ENCODE measurements at places on chromosomes 1 and 21.

DNA sequence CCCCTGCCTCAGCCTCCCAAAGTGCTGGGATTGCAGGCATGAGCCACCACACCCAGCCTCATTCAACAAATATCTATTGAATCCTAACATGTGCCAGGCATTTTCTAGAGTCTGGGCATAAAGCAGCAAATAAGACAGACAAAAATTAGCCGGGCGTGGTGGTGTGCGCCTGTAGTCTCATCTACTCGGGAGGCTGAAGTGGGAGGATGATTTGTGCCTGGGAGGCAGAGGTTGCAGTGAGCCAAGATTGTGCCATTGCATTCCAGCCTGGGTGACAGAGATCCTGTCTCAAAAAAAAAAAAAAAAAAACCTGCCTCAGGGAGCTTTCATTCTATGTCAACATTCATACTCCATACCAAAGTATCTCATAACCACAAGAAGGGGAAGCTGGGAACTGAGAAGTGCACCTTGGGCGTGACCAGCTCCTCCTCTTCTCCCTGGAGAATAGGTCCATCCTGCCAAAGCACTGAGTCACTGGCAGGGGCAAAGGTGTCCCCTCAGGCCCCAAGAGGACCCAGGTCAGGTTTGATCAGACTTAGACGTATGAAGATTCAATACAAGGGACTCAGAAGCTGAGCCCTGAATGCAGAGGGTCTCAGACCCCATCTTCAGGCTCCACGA is 36.8 kb upstream of the PPP1R15B start:
- DNase-seq, result no peak

DNA sequence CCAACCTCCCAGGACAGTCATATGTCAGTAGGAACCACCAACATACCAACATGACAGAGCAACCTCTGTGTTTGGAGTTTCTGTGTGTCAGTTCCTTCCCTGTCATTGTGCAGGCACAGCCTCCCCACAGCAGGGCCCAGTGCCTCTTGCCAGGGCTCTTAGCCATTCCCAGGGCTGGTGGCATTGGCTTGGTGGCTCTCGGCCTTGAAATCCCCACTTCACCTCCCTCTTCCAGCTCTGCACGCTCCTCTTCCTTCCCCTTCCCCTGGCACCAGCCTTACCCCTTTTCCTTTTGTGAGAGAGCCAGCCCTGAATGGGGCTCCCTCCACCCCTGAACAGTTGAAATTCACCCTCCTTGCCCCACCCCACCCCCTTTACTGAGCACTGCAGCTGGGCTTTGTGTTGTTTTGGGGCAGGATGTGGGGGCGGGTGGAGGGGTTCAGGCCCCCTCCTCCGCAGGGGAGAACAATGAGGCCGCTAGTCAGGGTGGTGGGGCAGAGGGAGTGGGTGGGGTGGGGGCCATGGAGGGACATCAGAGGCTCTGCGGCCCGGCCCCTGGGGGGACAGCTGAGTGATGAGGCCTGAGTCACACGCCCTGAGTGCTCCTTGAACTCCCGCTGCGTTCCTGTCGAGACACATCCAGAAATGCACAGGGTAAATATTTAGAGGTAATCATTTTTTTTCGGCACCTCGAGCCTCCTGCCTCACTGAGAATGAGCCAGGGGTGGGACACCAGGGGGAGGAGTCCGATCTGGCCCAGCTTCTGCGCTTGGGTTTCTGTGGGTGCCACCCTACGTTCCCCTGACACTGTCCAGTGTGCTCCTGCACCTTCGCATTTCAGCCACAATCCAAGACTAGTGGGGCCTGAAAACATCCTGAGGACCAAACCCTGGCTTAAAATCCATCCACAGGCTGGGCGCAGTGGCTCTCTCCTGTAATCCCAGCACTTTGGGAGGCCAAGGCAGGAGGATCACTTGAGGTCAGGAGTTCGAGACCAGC is 28.6 kb downstream of the LGR6 start:
- DNase-seq, result no peak

DNA sequence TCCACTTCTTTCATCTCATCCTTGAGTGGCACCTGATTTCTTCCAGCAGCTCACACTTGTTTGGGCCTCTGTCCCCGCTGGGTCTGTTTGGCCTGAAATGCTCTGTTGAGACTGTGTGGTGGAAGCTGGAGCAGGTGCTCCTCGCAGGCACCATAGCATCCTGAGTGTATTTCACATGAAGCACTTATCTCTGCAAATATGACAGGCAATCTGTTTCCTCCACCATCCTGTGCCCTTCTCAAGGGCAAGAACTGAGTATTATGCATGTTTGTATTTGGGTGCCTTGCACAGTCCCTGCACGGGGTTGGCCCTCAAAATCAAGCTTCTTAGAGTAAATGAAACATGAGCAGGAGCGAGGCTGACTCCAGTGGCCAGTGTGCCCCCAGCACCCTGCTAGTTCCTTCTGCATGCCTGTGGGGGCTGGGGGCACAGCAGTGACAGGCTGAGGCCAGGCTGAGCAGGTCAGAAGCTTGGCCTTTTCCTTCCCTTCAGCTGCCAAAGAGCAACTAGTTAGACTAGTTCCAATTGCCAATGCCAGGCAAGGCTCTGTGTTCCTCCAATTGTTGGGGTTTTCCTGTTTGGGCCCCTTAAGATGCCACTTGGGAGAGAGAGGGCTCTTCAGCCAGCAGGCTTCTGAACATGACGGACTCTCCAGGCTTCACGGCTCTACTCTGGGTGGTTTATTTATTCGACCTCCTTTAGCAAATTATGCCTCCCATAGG is 129.6 kb upstream of the ATP1A1 start:
- DNase-seq, result no peak

- no peak for DNase-seq
Observed at GRCh38 chr1:7810395-7810794, 26.3 kb downstream of the PER3 start.

GRCh38 chr1:116962987-116963639 is 38.4 kb upstream of the CD101 start:
- DNase-seq, result no peak

DNA sequence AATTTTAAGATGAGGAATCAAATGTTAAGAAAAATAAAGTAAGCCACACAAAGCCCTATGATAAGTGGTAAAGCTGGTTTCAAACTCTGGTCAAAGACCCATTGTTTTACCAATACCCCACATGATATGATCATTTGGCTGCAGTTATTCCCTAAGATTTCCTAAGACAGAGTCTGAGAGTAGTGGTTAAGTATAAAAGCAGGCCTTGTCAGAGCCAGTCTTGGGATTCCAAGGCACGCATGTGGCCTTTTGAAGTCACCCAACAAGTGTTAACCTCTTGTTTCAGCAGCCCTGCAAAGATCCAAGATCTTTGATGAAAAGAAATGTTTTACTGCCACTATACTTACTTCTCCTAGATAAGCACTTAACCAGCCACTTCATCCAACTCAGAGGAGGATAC is 159.2 kb downstream of the SIPA1L2 start:
- DNase-seq, result no peak

GRCh38 chr1:38875811-38876210 is 2.7 kb upstream of the MYCBP start:
- DNase-seq, result no peak

GRCh38 chr1:180627411-180627810 is 4.4 kb upstream of the XPR1 start:
- DNase-seq, result no peak

GRCh38 chr1:32813941-32814739 is 3.0 kb downstream of the YARS1 start:
- no peak for DNase-seq

- DNase-seq, result no peak
Observed at GRCh38 chr1:36257375-36257767, 33.1 kb downstream of the THRAP3 start.

DNA sequence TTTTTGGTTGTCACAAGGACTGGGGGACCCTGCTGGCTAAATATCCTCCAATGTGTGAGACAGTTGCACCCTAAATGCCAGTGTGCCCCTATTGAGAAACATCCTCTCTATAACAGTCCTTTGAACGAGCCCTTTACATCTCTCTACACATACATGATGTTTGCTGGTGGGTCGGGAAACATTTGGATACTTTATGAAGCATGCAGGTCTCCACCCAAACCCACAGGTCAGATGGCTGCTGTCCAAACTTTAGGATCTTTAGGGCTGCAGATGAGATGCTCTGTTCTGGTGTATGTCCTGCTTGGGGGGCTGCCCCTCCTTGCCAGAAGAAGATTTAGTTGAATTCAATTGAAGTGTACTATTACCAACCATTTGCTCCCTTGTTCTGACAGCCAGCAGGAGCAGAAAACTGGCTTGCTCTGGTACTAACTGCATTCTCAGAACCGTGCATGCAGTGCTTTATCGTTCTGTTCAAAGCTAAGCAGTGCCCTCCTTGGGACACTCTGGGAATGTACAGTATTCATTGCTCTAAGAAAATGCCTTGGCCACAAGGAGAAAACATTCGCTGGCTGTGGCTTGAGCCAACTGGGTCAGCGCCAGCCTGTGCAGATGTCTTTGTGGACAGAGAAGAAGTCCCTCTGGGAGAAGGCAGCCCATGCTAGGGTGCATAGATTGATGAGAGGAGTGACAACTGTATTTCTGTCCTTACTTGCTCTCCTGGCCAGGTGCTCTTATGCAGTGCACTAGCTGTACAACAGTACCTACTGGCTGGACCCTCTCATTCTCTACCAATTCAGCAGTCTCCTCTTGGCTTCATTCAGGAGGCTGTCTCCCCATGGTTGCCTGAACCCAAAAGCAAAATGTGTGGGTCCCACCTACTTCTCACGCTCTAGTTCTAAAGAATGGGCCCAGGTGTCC is 61.4 kb upstream of the DIRAS3 start:
- DNase-seq, result peak; percentile 79

- DNase-seq, result no peak
Observed at GRCh38 chr1:7089497-7089896, 304.2 kb downstream of the CAMTA1 start.

DNA sequence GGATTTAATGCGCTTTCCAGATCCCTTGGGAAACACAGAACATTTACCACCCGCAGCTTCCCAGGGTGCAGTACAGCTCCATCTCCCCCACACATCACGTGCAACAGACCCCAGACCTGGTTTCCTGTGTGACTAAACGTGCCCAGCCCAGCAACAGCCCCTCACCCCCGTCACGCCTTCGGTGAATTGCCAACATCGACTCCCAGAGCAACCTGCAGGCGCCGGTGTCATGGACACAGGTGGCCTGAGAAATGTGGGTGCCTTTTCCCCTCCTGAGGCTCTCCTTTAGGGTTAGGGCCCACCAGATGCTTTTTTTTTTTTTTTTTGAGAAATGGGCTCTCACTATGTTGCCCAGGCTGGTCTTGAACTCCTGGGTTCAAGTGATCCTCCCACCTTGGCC is 24.2 kb upstream of the SUMO3 start:
- DNase-seq, result peak; percentile 39

DNA sequence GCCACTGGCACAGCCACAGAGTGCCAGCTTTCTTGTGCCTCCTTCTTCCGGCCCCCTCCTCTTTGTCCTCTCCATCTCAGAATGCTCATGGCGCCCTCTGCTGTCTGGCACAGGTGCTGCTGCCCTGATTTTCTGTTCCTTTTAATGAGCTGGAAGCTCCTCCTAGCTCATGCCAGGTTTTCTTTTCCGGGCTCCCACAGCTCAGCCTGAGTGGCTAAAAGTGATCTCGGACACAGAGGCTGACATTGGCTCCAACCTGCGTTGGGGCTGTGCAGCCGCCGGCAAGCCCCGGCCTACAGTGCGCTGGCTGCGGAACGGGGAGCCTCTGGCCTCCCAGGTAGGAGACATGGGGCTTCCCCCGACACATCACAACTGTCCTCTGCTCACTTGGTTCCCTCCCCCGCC is 18.7 kb downstream of the CNTN2 start:
- DNase-seq, result peak; percentile 56

DNA sequence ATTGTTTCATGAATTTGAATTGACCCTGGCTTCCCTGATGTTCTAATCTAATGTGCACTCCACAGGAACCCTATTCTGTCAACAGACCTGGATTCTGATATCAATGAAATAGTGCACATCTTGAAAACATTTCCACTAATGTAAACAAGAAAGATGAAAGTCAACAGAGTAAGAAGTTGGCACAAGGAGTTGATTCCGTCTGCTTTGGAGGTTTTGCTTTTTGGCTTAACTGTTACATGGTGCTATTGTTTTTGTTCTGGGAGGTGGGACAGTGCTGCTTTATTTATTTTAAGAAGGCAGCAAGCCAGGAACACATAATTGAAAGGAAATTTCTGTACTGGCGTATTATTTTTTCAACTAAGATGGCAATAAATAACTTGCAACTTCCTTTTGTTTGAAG is 73.3 kb downstream of the LEPR start:
- no peak for DNase-seq

GRCh38 chr1:90731382-90732050 is 14.4 kb upstream of the BARHL2 start:
- DNase-seq, result no peak

DNA sequence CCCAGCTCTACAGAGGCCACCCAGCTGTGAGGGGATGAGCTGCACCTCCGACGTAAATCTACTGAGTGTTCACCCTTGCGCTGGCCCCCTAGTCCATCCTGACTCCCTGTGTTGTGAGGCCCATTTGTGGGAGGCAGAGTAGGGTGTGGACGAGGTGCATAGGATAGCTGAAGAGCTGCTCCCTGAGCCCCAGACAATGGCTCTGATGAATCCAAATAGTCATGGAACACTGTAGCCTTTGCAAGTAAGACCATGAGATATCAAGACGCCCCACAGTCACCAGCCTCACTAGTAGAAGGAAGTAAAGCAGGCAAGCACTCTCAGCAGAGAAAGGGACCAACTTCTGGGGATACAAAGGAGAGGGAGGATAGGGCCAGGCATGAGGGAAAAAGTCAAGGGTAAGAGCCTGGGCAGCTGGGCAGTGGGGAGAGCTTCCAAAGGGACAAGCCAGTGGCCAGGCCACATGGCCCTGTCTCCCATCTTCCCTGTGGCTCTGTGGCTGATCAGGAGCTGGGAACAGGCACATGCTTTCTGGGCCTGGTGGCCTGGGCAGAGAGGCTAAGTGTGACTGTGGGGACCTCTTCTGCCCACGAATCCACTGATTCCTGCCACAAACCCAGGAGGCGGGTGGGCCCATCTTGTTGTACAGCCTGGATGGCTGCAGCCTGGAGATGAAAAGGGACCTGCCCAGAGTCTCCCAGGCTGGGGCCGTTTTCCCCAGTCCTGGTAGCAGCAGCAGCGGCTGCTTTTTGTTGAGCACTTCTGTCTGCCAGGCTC is 55.5 kb upstream of the EPS8L3 start:
- no peak for DNase-seq

GRCh38 chr1:156050376-156050775 is 3.2 kb downstream of the UBQLN4 start:
- no peak for DNase-seq

DNA sequence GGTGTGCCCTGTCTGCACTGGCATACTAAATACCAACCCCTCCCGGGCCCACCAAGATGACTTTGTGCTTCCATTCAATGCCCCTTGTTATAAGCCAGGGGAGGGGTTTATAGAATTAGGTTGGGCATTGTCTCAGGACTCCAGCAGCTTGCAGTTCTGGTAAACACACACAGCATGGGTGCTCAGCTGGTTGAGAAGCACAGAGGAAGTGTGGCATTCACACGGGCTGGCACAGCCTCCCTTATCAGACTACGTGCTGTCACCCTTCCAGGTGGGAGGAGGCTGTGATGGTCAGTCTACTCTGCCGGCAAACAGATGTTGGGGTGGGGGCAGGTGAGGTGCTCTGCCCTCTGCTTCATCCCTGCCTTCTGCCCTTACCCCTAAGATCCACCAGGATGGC is 15.0 kb upstream of the SLC6A17 start:
- DNase-seq, result no peak
